ENCODE measurements at places on chromosomes 2 and 18.

DNA sequence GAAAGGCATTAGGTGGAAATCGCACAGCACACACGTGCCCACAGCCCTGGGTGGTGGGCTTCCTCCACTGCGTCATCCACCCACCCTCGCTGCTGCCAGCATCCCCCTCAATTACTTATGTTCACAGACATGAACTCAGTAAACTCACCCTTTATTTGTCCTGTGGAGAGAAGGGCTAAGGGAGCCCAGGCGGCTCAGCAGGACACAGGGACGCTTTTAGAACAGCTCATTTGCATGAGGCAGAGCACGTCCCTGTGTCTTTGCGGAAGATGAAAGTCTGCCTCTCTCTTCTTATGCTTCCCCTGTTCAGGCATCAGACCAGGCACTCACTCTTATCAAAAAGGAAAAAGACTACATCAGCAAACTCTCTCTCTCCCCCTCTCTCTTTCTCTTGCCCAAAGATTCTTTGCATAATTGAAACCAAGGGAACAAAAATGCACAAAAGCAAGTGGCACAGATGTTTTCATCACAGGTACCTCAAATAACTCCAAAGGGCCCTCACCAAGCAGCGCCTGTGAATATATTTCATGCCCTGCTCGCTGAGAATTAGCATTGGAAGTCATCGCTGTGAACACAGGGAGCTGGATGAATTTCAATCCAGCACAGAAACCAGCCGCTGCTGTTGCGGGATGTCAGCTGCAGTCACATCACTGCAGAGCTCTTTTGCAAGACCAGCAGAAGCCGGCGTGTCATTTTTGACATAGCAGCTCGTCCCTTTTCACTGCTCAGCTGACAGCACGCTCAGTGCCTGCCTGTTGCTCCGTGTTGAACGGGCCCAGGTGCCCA is 376.3 kb upstream of the MYT1L start:
- no peak for DNase-seq

DNA sequence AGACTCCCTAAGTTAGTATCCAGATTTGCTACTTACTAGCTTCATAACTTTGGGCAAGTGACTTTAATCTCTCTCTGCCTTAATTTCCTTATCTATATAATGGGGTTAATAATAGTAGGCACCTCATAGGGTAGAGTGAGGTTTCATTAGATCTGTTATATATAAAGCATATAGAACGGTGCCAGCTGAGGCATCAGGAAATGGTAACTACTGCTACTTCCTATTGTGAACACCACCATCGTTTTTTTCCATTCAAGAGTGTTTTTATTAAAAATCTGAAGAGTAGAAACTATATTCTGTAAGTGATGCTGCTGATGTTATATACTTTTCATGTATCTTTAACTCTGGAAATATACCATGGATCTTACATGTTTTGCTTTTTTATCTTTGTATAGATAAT is 44.3 kb downstream of the MALT1 start:
- no peak for DNase-seq

DNA sequence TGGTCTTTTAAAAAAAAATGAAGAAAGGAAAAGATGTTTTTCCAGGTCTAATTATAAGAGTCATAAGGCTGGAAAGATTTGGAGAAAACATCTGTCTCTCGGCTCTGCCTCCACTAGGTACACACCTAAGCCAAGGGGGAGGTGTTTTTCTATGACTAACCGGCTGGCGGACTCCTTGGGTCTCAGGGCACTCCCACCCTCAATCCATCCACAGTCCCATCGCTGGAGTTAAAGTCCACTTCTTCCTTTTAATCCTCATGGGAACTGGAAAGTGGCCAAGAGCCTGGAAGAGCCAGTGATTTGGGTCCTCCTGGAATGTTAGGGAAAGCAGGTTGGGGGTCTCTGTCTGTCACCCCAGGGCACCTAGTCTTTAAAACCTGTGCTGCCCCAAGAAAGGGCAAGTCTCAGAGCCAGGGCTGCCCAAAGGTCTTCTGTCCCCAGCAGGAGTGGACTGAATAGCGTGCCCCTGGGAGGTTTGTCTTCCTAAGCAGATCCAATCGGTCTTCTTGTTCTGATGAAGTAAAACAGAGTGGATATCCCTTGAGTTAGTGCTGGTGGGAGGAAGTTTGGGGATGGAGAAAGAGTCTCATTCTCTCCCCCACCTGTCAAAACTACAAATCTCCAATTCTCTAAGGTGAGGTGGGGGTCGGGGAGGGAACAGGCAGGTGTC is 66.4 kb downstream of the MCFD2 start:
- no peak for DNase-seq

- DNase-seq: no peak
Measured at GRCh38 chr18:6994771-6995430, 122.7 kb downstream of the LAMA1 start.

- no peak for DNase-seq
Measured at GRCh38 chr2:105786231-105787230, 41.8 kb downstream of the NCK2 start.

GRCh38 chr2:172877826-172878225 is 142.2 kb downstream of the RAPGEF4 start:
- no peak for DNase-seq
